SIG-M5 (cell line): ENCODE measurements at places on chromosomes 13 and 19.
A peak's percentile ranks its signal among the peaks of the same experiment; 100 is the strongest.

DNA sequence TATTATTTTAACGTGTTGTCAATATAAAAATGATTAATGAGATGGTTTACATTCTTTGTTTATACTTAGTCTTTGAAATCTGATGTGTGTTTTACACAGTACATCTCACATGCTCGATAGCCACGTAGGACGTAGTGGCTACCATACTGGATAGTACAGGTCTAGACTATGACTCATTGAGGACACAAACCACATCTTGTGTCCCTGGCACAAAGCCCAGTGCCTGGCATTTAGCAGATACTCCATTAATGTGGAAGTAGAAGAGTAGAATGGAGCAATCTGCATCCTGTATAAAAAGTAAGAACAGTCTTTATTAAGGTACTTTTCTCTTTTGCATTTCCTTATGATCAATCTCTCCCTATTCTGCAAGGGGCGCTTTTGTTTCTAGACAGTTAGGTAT lies 49.0 kb upstream of the FRY start:
- DNase-seq: peak; percentile 20

DNA sequence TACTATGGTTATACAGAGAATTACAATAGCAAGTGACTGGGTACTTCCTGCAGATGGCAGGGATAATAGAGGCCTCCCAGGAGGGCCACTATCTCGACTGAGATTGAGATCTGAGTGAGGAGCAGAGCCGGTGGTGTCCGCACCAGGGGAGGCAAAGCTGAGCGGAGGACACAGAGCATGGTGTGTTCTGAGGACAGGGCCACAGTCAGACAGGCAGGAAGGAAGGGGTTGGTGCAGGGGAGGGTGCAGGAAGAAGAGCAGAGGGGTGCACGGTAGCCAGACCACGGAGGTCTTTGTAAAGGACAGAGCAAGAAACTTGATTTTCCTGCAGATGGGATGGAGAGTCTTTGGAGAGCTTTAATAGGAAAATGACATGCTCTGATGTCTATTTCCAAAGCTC lies 152.4 kb downstream of the SHISA2 start:
- no peak for DNase-seq

- DNase-seq: no peak
Observed at GRCh38 chr19:1858412-1859081, 4.8 kb downstream of the KLF16 start.

DNA sequence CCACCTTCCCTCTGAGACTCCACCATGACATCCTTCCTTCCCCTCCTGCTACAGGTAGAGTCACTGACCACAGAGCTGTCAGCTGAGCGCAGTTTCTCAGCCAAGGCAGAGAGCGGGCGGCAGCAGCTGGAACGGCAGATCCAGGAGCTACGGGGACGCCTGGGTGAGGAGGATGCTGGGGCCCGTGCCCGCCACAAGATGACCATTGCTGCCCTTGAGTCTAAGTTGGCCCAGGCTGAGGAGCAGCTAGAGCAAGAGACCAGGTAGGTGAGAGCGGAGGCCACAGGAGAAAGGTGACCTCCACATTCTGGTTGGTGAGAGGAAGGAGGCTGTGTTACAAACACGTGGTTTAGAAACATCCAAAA lies 27.6 kb downstream of the KCNC3 start:
- DNase-seq: no peak
